ENCODE measurements at places on chromosomes 16 and 17. TPM values are rescaled to one million over a fixed set of nuclear protein-coding genes. Genes with fewer than 3 reads are reported as not detected.

- peak; percentile 58 for DNase-seq
Observed at GRCh38 chr17:35804658-35805192, 4.6 kb upstream of the TAF15 start.

DNA sequence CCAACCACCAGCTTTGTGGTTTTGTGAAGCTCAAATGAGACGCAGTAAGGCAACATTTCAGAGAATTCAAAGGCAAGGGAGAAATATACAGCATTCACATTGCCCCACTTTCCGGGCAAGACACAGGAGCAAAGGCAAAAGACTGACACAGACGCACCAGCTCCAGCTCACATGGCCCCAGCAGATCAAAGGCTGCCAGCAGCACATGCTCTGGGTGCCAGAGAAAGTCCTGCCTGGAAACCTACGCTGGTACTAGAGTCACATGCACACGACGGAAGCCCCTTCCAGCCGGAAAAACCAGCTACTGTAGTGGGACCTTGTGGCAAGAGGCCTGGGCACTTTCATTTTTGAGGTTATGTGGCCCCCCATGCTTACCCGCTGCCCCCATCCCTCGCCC is 50.1 kb downstream of the GTF3C1 start:
- DNase-seq = no peak

GRCh38 chr16:14007450-14007849 is 63.7 kb upstream of the MRTFB start:
- no peak for DNase-seq

DNA sequence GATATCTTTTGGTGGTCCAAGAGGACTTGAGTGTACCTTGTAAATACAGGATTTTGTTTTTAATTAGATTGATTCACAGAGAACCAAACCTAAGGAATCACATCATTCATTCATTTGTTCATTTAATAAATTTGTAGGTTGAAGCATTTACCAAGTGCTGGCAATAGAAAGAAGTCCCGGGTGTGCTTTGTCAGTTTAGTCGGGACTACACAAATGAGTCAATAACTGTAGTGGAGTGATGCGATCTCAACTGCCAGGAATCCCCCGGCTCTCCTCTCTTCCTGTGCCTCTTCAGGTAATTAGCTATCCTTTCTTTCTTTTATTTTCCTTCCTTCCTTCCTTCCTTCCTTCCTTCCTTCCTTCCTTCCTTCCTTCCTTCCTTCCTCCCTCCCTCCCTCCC is 1.4 kb upstream of the WWOX start:
- no peak for DNase-seq

DNA sequence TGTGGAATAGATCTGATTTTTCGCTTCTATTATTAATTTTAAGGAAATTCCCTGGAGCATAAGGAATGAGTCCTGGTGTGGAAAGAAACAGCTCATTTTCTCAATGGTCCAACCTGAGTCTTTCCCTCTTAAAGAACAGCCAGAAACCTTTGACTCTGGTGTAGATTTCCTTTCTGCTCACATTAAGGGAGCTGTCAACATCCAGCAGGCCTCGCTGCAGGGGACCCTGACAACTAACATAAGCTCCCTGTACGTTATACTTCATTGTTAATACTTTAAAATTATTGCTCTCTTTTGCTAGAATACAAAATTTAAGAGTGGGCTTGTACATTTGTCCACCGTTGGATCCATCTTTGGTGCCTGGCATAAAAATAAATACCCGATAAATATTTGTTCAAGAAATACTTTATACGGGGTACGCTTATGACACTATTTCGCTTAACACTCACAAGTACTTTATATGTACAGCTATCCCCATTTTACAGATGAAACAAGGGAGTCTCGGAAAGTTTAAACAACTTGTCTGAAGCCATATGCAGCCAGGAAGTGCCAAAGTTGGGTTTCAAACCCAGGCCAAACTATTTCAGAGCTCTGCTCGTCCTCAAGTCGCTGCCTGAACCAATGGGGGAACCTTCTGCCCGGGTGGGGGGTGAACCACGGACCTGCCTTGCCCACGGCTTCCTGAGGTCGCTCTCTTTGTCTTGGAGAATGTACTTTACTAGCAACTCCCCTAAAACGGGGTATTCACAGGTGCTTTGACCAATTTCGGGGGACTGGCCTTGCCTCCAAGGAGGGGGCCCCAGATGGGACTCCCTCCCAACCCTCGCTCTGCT is 611 bp downstream of the SMARCE1 start:
- peak; percentile 56 for DNase-seq

- peak; percentile 98 for DNase-seq
Observed at GRCh38 chr17:17151962-17152361, 54.2 kb downstream of the PLD6 start.

DNA sequence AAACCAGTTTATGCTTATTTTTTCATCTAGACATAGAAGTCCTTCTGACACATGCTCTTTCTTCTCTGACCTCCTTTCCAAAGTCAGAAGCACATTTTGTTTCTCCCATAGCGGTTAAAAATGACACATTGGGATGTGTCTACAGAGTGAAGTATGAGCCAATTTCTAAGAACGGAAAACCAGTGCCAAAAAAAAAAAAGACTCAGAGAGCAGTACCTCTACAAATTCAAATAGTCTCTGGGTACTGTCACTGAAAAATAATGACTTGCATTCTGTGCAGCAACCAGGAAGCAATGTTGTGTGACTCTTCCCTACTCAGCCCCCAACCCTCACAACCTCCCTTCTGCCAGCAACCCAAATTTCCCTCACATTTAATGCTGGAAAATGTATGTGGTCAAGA is 145.5 kb upstream of the PMFBP1 start:
- no peak for DNase-seq

DNA sequence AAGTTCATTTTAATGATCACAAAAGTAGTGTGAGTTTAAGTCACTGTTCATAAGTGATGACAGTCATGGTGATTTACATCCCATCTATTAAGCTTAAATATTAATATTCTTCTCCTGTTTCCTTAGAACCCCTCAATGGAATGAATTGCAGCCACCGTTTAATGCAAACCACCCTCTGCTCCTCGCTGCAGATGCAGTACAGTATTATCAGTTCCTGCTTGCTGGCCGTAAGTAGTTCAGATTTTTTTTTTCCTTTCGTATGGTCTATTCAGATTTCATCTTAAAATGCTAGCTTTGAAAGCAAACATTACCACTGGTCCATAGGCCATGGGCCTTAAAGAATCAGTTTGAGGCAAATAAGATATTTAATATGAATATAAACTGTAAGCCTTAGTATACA is 359.0 kb upstream of the TBX2 start:
- no peak for DNase-seq

- DNase-seq = no peak
Observed at GRCh38 chr17:8865811-8866210, 1.7 kb downstream of the PIK3R6 start.

DNA sequence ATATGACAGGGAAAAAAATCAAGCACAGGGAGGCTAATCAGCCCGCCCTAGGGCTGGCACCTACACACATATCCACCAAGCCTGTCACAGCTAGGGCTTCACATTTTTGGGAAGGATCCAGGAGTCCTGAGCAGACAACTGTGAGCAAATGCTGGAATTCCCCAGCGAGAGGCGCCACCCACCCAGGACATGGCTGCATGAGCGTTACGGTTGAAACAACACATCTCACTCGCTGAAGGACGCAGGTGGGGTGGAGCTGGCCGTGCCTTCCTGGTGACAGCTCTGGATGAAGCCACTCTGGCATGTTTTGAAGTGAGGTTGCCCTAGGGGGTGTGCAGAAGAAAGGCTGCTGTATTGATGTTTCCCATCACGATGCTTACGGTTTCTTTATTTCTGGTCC is 315.1 kb upstream of the EEF2KMT start:
- peak; percentile 20 for DNase-seq

The ABCA8 gene
- total RNA-seq = 10.0 TPM

The CDH13 gene
- not detected for total RNA-seq

The SMPD3 gene
- total RNA-seq = not detected

Data from MG63 (cell line).